ENCODE measurements at places on chromosomes 7 and 10. TPM values are rescaled to one million over a fixed set of nuclear protein-coding genes. Genes with fewer than 3 reads are reported as not detected.

CFAP70 gene
- 1.7 TPM for total RNA-seq

TMEM196 gene
- not detected for total RNA-seq

PPP1R9A gene
- total RNA-seq: 1.0 TPM

ASB15 gene
- total RNA-seq: not detected

Data from lower leg skin (tissue), 4 donors.